ENCODE measurements at places on chromosomes 16 and 17.
A peak's percentile ranks its signal among the peaks of the same experiment; 100 is the strongest.

- peak; percentile 2 for DNase-seq
These were observed 90.0 kb downstream of the GNAO1 start for GRCh38 chr16:56281249-56281805.

DNA sequence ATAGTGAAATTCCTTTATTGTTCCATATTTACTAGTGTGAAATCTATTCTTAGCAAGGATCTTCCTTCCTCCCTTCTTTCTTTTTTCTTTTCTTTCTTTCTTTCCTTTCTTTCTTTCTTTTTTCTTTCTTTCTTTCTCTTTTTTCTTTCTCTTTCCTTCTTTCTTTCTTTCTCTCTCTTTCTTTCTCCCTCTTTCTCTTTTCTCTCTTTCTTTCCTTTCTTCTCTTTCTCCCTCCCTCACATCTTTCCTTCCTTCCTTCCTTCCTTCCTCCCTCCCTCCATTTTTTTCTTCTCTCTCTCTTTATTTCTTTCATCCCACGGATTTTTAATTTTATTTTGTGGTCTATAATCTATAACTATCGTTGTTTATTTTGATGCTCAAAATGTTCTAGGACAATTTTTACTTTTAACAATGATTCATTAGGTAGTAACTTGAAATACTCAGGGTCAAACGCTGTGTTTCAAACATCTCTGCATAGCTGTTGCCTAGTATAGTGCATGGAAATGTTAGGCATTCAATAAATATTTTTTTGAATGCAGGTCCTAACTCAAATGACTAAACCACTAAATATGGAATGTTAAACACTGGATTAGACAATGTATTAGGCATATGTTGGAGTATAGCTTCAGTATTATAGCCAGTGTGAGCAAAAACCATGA, 178.3 kb downstream of the MAP2K6 start:
- DNase-seq = peak; percentile 22

DNA sequence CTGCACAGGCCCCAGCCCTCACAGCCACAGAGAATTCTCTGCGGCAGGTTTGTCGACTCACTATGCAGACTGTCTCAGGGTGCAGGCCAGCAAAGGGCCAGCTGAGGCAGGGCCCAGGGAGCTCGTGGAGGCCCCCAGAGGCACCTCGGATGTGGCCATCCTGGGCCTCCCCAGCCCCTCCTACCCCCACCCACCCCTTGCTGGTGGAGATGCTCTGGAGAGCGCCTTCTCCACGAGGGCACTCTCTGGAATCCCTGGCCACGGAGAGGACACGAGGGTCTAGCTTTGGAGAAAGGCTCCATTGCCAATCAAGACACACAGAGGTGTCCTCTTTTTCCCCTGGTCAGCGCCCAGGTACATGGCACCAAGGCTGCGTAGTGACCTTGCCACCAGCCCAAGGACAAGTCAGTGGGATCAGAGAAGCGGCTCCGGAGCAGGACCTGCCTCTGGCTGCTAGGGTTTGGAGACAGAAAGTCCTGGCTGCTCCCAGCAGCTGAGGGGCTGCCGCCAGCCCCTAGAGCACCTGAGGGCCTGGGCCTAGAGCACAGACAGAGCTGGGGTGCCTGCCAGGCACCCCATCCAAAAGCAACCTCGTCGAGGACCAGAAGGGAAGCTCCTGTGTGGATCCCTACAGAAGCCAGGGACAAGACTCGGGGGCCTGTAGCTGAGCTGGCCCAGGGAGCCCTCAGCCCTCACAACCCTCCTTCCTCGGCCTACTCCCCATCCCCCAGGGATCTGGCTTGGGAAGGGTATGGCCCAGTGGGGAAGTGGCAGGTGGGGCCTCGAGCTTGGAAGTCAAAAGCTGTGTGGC, 18.7 kb downstream of the ARL2BP start:
- DNase-seq = no peak

GRCh38 chr17:16470265-16470664, 21.7 kb downstream of the LRRC75A start:
- DNase-seq = no peak

DNA sequence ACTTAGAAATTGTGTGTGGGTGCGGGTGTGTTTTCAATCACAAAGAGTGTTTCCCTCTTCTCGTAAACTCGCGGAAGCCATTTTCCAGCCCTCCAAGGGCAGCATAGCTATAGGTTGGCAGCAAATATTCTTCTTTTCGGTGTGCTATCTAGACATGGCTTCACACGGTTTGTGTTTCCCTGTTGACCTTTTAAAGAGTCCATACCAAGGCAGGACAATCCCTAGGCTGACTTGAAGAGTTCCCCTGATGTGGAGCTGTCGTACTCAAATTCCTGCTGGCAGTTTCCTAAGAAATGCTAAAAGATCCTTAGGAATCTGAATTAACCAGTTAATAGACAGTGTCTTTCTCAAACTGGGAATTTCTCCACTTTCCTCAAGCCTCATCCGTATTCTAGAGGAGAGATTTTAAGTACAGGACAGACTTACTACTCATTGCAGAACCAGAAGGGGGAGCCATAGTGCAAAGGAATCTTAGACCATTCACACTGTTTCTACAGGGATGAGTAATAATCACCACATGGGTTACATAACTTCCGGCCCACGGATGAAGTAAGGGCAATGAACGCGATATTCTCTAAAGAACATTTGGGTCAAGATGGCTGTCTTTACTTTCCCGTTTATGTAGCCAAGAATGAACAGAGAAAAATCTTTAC, 288.6 kb upstream of the ELAC2 start:
- DNase-seq = peak; percentile 96

- no peak for DNase-seq
These were observed 2.5 kb downstream of the HOXB1 start for GRCh38 chr17:48528153-48528935.

DNA sequence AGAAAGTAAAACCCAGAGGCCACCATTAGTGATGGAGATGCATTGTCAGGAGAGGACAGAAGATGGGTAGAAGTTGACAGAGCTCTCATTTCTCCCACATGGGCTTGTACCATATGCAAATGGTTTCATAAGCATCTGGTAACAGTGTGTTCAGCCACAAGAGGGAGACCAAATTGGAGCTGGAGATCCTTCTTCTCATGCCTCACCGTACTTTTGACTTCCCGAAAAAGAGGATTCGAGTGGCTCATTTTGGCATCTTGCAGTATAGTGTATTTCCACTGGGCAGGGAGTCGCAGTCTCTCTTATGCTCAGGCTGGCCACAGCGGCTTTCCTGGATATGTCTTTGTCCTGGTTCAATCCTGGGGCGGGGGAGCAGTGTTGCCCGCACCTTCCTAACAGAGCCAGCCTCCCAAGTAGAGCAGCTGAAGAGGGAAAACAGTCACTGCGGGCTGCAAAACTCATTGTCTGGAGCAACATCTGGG, 23.8 kb downstream of the TBC1D3B start:
- peak; percentile 30 for DNase-seq

GRCh38 chr17:71327376-71328059, 793.3 kb upstream of the SOX9 start:
- peak; percentile 31 for DNase-seq

DNA sequence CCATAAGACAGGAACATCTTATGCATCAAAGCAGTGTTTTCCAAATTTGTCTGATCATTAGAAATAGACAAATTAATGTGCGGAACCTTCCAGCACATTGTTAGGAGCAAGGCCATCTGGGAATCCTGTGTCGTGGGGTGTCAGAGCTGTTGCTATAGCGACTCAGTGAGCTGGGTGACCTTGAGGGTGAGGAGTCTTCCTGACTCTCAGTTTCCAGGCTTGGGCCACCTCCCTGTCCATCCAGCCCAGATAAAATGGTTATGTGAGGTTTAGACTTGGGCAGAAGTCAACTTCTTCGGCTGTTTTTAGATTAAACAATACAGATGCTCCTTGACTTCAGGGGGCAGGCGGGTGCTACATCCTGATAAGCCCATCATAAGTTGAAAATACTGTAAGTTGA, 20.6 kb downstream of the MT1X start:
- DNase-seq = no peak

DNA sequence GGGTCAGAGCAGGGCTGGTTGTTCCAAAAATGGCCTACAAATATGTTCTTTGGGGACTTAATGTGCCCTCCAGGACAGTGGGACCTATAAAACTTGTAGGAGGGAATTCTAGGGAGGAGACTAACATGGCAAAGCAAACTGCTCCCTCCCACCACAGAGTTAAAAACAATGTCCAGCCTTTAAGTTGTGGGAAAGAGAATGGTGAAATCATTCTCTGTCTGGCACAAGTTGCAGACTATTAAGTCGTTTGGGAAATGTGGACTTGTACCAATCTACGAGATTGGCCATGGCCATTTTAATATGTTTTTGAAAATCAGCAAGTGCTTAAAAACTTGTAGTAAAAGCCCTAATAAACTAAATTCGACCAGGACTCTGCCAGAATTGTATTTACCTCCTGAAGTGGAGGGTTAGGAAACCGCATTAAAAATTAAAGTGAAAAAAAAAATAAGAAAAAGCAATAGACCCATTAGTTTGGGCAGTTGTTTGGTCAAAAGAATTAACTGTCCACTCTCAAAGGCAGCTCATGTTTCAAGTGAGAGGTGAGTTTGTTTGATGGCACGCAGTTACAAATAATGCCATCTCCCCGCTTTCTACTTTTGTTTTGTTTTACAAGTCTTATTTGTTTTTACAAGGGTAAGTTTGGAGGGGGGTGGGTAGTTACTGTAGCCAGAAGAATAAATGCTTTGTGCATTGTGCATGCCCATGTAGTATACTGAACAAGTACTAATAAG, 32.4 kb downstream of the ANKFN1 start:
- peak; percentile 81 for DNase-seq

- peak; percentile 11 for DNase-seq
These were observed 46.9 kb downstream of the SOCS1 start for GRCh38 chr16:11208916-11209665.

GRCh38 chr16:14531101-14531500, 99.0 kb downstream of the PARN start:
- no peak for DNase-seq

DNA sequence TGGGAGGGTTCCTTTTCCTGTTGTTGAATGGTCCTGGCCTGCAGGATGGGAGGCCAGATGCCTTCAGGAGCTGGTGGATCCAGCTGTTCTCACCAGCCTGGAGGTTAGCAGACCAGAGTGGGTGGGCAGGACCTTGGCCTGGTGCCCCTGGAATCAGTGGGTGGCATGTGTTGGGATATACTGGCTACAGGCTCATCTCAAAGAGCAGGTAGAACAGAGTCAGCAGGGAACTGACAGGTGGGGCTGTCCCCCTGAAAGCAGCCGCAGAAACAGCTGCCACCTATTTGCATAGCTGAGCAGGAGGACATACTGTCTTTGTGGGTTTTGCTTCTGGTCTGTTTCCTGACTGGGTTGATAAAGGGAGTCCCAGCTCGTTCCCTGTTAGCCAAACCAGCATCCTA, 144.1 kb downstream of the RAB11FIP4 start:
- DNase-seq = no peak

DNA sequence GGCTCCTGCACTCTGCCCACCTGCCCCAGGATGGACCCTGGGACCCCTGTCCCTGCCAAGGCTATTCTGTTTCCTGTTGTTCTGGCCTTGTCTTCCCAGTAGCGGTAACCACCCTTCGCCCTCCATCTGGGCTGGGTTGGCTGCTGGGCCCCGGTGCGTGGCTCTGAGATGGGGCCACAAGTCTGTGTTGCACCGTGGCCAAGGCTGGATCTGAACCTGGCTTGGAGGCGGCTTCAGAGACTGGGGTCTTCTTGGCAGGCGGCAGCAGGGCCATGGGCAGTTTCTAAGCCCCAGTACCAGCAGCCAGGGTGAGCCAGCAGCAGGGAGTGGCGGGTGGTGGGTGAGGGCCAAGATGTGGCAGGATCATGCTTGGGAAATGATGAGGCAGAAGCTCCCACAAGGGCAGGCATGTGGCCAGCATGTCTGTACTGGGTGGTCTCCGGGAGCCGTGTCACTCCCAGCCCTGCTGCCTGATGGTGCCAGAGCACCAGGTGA, 12.6 kb downstream of the MAP2K3 start:
- peak; percentile 29 for DNase-seq

DNA sequence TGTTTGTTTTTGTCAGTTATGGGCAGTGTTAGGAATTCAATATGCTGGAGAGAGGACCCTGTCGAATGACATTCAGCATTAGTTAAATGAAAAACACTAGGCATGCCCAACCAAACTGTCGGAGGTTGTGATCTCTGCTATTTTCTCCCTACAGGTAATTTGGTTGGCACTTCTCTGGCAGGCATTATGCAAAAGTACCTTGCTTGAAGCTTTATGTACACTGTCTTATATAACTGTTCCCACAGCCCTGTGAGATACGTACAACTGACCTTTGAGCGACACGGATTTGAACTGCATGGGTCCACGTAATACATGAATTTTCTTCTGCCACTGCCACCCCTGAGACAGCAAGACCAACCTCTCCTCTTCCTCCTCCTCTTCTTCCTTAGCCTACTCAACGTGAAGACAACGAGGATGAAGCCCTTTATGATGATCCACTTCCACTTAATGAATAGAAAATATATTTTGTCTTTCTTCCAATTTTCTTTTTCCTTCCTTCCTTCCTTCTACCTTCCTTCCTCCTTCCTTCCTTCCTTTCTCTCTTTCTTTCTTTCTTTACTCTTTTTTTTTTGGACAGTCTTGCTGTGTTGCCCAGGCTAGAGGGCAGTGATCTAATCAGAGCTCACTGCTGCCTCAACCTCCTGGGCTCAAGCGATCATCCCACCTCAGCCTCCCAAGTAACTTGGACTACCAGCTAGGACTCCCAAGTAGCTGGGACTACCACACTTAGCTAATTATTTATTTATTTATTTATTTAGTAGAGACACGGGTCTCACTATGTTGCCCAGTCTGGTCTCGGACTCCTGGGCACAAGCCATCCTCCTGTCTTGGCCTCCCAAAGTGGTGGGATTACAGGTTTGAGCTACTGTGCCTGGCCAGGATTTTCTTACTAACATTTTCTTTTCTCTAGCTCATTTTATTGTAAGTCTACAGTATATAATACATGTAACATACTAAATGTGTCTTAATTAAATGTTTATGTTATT, 77.3 kb downstream of the WIPI1 start:
- no peak for DNase-seq

- DNase-seq = no peak
These were observed 23.5 kb downstream of the SNN start for GRCh38 chr16:11691771-11692170.

DNA sequence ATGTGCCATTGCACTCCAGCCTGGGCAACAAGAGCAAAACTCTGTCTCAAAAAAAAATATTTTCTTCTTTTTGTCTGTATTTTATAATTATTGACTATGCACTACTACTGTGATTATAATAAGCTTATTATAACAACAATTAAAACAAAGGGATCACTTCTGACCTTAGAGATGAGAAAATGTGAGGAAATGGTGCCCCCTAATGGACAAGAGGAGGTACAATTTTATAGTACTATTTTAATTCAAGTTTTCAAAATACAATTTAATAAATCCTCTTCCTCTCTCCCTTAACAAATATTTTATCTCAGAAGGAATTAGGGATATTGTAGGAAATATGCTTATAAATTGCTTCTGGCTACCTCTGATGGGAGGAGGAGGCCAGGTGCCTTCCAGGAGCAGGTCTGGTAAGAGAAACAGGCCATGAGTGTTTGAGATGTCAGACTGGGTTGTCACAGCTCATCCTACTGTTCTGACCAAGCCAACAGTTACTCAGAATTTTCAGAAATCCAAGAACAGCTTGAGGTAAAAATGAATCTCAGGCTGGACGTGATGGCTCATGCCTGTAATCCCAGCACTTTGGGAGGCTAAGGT, 14.0 kb downstream of the VPS53 start:
- peak; percentile 49 for DNase-seq
